Foreskin melanocyte (primary cell): ENCODE measurements at places on chromosomes 5 and 9.

GRCh38 chr5:148393390-148393741, 9.6 kb downstream of the FBXO38 start:
- DNase-seq: no peak

DNA sequence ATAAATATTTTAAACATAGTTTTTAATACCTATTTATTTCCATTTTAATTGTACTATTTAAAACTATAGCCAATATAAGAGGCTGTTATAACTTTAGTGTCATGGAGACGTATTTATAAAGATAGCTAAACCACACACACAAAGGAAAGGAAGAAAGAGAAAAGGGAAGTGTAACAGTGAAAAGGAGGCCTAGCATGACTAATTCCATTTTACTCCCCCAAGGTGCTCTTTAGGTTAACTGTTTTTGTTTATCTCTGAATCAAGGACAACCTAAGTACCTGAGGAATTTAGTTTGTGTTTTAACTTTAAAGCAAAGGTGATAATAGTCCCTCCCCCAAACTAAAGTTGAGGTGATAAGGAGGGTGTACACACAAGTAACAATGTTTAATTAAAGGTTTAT, 1188.9 kb upstream of the C9orf72 start:
- DNase-seq: no peak

DNA sequence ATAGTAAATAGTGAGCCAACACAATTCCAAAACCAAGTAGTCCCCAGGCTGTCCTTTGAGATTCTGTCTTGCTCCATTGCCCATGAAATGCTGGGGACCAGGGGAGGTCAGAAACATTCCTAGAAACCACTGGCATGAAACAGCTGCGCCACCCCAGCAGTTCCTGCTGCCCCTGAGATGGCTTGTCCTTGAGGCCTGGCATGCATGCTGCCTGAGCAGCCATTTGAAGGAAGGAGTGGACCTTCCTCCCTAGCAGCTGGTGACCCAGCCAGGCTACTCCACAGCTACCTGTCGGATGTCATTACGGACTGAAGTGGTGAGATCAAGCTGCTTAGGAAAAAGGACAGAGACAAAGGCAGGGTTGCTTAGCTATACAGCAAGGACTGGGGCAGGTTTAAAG, 260.6 kb downstream of the DENND1A start:
- DNase-seq: no peak

GRCh38 chr9:26802921-26803320, 89.7 kb downstream of the CAAP1 start:
- no peak for DNase-seq

DNA sequence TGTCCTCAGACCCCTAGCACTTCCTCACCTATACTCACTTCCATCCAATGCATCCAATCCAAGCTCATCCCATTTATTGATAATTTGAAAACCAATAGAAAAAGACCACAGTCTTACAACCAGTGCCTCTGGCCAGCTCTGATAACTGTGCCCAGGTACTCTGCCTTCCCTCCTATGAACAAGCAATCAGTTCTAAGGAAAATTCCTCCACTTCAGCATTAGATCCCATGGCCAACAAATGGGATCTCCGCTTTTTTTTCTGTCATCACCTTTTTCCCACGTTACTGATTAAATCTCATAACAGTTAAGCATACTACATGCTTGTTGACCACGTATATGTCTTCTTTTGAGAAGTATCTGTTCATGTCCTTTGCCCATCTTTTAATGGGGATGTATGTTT, 41.7 kb upstream of the GLIS3 start:
- DNase-seq: no peak

- DNase-seq: no peak
Measured at GRCh38 chr5:159821461-159821940, 94.8 kb upstream of the ADRA1B start.
